ENCODE measurements at places on chromosomes 11 and 22.

- DNase-seq = no peak
These were observed 52.4 kb downstream of the KCNC1 start for GRCh38 chr11:17786824-17787525.

GRCh38 chr11:35584321-35584720, 33.9 kb upstream of the FJX1 start:
- DNase-seq = no peak

DNA sequence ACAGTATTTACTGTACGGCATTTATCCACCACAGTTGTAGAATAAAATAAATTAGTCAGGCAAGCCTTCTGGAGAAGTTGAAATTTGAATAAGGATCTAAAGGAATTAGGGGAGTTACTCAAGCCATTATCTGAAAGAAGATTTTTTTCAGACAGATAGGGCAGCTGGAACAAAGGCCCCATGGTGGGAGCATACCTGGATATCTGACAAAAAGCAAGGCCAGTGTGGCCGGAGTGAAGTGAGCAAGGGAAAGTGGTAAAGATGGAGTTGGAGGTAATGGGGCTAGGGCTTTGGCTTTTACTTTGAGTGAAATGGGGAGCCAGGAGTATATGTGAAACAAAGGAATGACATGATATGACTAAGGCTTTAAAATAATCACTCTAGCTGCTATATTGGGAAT, 45.7 kb upstream of the PSMA1 start:
- no peak for DNase-seq

DNA sequence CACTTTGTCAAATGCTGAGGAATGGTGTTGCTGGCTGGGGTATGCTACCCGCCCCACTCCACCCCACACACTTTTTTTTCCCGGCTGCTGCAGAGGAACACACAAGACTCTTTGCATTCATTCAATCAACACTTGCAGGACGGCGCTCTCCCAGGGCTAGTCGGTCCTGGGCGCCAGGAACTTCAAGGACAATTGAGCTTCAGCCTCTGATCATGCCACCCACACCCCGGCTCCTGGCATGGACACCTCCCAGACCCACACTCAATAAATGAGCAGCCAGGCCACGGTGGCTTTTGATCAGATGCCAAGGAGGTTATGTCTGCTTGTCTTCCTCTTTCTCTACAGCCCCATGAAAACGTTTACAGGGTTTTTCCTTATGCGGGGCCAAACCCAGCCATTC, 19.8 kb downstream of the TPST2 start:
- no peak for DNase-seq

DNA sequence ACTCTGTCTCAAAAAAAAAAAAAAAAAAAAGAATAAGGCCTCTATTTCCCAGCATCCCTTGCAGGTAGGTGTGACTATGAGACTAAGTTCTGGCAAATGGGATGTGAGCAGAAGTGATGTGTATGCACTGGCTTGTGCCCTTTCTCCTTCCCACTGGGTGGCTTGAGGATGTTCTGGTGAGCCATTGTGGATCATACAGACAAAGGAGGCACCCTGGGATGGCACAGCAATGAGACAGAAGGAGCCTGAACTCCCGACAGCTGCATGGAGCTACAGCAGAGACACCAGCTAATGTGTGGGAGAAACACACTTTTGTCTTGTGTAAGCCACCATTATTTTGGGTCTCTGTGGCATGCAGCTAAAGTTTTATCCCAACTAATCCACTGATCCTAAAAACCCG, 10.6 kb upstream of the SORL1 start:
- no peak for DNase-seq

DNA sequence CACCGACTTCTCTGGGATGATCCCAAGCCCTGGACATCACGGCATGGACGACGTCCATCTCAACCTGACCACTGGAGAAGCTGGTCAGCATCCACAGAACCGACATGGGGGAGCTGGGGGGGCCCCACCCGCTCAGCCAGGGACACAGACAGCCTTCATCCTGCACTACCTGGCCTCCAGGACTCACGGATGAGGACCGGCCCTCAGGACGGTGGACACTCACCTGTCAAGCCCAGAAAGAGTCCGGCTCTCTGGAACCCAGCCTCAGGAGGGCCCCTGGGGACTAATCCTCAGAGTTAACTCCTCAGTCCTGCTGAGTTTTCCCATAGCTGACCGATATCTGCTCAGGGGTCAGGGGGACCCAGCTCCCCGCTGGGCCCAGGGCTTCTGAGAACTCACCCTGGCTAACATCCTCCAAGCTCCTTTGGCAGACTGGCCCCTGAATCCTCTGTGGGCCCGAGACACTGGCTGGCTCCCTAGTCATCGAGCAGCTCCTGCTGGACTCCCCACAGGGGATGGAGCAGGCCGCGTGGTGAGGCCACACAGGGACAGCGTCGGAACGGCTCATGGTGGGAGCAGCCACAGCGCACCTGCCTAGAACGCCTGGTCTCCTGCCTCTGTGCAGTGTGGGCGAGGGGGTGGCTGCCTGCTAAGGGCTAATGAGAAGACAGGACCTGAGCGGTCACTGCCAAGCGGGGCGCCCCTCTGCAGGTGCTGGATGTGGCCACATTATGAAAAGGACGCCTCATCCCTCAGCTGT, 649.2 kb downstream of the BRD1 start:
- no peak for DNase-seq

- no peak for DNase-seq
These were observed 12.5 kb upstream of the TP53I11 start for GRCh38 chr11:44963136-44963535.

DNA sequence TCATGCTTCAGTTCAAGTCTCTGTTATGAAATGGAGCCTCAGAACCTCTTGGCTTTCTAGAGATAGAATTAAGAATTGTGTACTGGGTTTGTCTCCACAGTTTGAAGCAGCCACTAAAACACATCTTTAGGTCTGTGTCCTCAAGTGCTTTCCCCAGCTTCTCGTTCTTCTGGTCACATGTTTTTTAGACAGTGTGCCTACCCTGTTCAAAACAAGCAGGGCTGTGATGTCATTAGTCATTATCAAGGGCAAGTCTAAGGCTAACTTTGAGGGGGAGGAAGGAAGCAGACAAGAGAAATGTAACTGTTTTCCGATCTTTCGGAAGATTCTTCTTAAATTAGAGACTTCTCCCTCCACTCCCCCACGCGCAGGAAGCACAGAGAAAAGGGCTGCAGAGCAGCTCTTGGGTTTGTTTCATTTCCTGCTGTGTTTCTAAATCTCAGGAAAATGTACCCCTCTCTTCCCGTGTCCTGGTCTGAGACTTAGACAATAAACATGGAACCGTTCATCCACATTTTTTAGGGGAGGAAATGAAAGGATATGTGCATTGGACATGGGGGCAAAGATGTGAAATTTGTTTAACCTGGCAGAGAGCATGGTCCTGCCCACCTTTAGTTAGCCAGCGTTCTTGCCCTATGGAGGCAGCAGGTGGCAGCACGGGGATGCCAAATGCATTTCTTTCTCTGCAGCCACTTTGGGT, 3.1 kb downstream of the AKIP1 start:
- DNase-seq = peak; percentile 49

GRCh38 chr22:38412435-38413084, 42.4 kb downstream of the KCNJ4 start:
- no peak for DNase-seq

DNA sequence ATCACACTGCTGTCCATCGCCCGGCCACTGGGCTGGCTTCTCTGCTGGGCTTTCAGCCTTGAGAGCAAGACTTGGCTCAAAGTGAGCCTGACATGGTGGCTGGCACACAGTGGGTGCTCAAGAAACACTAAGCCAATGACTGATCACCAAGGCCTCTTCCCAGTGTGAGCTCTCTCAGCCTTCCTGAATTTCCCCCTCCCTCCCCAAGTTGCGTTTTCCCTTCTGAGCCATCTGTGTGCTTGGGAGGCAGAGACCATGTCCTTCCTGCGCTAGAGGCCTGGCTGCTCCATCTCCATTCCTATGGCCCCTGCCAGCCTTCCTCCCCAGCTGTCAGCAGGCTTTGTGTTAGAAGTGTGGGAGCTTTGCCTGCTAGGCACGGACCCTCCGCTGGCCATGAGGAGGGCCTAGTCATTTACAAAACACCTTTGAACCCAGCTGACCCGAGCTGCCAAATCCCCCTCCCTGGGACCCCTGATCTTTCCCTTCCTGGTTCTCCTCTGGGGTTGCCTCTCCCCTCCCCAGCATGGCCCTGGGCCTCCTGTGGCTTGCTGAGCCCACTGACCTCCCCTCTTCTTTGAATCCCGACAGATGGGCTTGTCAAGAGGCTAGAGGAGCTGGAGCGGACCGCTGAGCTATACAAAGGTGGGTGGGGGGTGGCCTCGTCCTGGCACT, 13.2 kb downstream of the PICK1 start:
- no peak for DNase-seq

DNA sequence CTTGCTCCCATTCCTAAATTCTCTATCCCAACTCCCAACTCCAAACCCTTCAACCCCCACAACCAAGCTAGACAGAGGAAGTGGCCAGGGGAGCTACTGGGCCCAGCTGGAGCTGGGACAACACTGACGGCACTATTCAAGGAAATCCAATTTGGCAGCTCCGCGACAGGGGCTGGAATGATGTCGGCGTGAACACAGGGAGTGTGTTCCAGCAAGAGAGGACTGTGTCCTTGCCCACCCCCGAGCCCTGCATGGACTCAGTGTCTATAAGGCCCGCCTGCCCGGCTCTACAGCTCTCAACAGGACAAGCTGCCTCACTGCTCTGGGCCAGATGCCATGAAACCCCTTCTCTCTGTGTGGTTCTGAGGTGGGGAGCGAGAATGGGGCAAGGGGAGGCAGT, 11.3 kb downstream of the PCSK7 start:
- no peak for DNase-seq

DNA sequence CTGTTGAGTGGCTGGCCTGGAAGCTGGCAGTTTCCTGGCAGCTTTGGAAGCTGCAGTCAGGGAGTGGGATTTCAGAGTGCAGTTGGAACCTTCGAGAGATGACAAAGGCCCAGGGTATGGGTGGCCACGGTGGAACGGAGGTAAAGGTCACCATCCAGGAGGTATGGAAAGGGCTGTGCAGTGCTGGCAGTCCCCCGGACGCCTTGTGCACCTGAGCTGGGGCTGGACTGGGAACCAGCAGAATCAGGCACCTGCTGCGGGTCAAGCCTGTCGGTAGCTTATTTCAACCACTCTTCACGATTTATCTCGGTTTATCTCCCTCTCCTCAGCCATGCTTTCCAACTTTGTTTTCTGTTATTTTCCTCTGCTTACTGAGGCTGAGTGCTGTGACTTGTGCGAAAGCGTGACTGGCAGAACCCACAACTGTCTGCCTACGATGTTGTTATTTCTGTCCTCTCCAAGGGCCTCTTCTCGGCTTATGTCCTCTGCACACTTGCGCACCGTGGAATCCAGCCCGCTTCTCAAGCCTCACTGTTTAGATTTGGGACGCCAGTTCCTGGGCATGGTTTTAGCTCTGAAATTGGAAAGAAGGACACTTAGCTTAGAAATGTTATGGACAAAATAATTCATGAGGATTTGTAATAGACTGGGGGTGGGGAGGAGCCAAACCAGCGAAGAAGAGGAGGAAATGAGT, 24.0 kb upstream of the ATXN10 start:
- no peak for DNase-seq

DNA sequence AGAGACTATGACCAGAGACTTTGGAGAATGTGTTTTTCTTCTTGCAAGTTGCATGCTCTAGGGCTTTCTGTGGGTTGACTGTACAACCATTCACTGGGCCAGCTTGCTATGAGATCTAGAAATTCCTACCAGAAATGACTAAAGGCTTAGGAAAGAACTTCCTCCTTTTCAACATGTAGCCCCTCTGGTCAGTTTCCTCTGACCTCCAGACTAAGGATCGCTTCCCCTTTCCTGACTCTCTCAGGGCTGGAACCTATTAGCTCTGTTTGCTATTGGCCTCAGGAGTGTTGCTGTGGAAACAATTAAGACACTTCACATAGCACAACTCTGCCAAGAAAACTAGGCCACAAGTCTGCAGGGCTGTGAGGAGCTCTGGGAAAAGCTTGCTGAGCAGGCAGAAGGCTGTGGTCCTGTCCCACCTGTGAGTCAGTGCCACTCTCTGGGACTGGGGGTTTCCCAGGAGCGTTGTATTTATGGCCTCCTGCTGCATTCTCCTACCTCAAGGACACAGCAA, 10.7 kb downstream of the CRY2 start:
- no peak for DNase-seq

GRCh38 chr11:12757416-12757815, 83.2 kb downstream of the TEAD1 start:
- no peak for DNase-seq

- no peak for DNase-seq
These were observed 57.2 kb upstream of the PRDM11 start for GRCh38 chr11:45089251-45089650.

Data from COR-L47 (cell line).